Calu3 (cell line): ENCODE measurements at places on chromosomes 12 and 14. TPM values are rescaled to one million over a fixed set of nuclear protein-coding genes. Genes with fewer than 3 reads are reported as not detected.

NYNRIN gene
- 7.5 and 8.4 TPM in 2 replicates for total RNA-seq

LHX5 gene
- not detected in 2 replicates for total RNA-seq

SNRNP35 gene
- 26.9 and 34.9 TPM in 2 replicates for total RNA-seq

- H3K36me3 ChIP-seq: no peaks in the 10 kb centered on the region
- no peak for DNase-seq
- H3K4me3 ChIP-seq: no peak overlapping the region
- peaks cover 53% of the 10 kb centered on the region for H3K4me1 ChIP-seq
- H3K27ac ChIP-seq: no peak overlapping the region
- H3K27me3 ChIP-seq: no peaks in the 10 kb centered on the region
Observed at GRCh38 chr12:76337583-76337982, 10.6 kb downstream of the BBS10 start.

- no peaks in the 10 kb centered on the region for H3K27me3 ChIP-seq
- no peak for DNase-seq
- H3K27ac ChIP-seq: no peak overlapping the region
- H3K4me1 ChIP-seq: no peaks in the 10 kb centered on the region
Observed at GRCh38 chr12:84862186-84862585, 50.4 kb downstream of the SLC6A15 start.

DNA sequence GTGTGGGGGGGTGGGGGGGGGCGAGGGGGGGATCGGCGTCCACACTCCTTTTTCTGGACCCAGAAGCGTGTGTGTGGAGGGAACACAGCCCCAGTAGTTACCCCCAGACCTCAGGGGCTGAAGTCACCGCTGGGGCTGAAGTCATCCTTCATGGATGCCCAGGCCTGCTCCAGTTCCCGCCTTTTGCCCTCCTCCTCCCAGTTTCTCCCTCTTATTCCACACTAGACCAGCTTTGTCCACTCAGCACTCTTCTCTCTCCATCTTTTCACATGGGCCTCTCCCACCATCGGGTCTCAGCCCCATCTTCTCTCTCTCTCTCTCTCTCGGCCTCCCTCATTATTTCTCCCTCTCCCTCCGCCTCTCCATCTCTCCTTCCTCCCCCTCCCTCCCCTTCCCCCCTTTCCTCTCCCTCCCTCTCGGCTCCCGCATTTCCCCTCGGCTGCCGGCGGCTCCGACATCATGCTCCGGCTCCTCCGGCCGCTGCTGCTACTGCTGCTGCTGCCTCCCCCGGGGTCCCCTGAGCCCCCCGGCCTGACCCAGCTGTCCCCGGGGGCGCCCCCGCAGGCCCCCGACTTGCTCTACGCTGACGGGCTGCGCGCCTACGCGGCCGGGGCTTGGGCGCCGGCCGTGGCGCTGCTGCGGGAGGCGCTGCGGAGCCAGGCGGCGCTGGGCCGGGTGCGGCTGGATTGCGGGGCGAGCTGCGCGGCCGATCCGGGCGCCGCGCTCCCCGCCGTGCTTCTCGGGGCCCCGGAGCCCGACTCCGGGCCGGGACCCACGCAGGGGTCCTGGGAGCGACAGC lies at the start of gene P3H3:
Gene P3H3, plus strand, starts transcription at position 426 of the 799 bp plus-strand sequence. Its CDS starts 34 bp downstream, at position 460.
- H3K4me3 ChIP-seq: peak within 1 kb of the TSS; percentile 75
- peaks cover 16% of the 10 kb centered on the region for H3K4me1 ChIP-seq
- peaks cover 16% of the 10 kb centered on the region for H3K36me3 ChIP-seq
- peaks cover 97% of the 10 kb centered on the region for H3K27me3 ChIP-seq
- no peak for DNase-seq
- H3K27ac ChIP-seq: peak within 1 kb of the TSS; percentile 25

DNA sequence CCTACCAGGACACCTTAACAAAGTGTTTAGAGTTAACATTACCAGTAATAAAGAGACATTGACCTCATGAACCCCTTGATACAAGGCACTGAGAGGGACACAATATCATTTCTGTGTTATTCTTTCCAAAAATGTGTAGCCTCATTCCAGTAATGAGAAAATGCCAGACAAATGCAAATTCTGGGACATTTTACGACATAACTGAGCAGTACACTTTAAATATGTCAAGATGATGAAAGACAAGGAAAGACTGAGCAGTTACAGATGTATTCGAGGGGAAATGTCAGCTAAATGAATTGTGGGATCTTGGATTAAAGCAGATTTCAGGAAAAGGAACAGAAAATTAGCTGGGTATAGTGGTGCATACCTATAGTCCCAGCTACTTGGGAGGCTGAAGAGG lies 255.6 kb downstream of the ERC1 start:
- H3K27ac ChIP-seq: peak overlapping the region; percentile 64
- H3K27me3 ChIP-seq: no peaks in the 10 kb centered on the region
- H3K36me3 ChIP-seq: no peaks in the 10 kb centered on the region
- peaks cover 11% of the 10 kb centered on the region for H3K4me1 ChIP-seq
- DNase-seq: no peak

DNA sequence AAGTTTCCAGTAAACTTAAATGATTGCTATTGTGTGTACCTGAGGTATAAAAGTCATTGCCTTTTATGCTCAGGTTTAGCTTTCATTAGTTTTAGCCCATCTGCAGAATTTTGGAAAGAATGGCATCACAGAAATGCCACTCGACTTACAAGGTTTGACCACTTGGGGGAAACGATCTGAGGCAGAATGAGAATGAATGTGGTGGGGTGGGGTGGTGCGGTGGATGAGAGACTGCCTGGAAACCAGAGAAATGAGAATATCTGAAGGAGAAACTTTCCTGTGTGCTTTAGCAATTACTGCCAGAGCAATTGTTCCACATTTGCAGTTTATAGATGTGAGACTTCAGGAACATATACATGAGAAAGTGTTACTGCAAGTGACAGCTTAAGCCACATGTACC lies 225.4 kb upstream of the PDE3A start:
- no peak for DNase-seq
- no peaks in the 10 kb centered on the region for H3K4me1 ChIP-seq
- no peak overlapping the region for H3K27ac ChIP-seq
- peaks cover 5% of the 10 kb centered on the region for H3K36me3 ChIP-seq
- H3K4me3 ChIP-seq: no peak overlapping the region
- no peaks in the 10 kb centered on the region for H3K27me3 ChIP-seq

GRCh38 chr12:1559676-1560091 lies 34.7 kb downstream of the FBXL14 start:
- DNase-seq: no peak
- H3K27ac ChIP-seq: no peak overlapping the region
- H3K4me1 ChIP-seq: no peaks in the 10 kb centered on the region
- H3K36me3 ChIP-seq: no peaks in the 10 kb centered on the region
- H3K27me3 ChIP-seq: peaks cover 23% of the 10 kb centered on the region

DNA sequence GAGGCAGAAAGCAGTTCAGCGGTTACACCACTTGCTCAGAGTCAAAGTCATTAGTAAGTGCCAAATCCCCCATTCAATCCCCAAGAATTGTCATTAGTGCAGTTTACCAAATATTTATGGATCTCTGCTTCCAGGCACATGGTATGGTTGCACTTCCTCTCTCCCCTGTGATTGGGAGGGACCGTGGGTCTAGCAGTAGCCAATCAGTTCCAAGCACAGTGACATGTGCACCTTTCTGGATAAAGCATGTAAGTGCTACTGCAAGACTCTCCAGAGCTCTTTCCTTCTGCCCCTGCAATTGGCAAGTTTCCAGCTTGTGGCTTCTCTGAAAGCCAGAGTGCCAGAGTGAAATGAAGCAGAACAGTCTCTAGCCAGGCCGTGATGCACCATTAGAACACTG lies 85.3 kb upstream of the FLRT2 start:
- DNase-seq: no peak
- no peaks in the 10 kb centered on the region for H3K4me1 ChIP-seq
- H3K27me3 ChIP-seq: no peaks in the 10 kb centered on the region
- no peak overlapping the region for H3K4me3 ChIP-seq
- H3K36me3 ChIP-seq: no peaks in the 10 kb centered on the region
- H3K27ac ChIP-seq: no peak overlapping the region
